ENCODE measurements at places on chromosomes 16 and 17.

- DNase-seq: no peak
Measured at GRCh38 chr16:62019851-62020250, 16.4 kb downstream of the CDH8 start.

DNA sequence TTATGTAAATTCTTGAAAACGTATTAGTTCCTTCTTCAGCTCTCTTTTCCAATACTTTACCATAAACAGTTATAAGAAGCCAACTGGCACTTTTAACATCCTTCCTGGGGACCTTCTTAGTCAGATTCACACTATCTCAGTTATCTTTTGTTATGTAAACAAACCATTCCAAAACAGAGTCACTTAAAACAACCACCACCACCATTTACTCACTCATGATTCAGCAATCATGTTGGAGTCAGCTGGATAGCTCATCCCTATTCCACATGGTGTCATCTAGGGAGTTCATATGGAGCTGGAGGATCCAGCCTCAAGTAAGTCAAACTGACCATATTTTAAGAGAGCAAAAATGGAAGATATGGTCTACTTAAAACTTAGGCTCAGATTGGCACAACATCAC is 240.3 kb upstream of the IRX3 start:
- no peak for DNase-seq

DNA sequence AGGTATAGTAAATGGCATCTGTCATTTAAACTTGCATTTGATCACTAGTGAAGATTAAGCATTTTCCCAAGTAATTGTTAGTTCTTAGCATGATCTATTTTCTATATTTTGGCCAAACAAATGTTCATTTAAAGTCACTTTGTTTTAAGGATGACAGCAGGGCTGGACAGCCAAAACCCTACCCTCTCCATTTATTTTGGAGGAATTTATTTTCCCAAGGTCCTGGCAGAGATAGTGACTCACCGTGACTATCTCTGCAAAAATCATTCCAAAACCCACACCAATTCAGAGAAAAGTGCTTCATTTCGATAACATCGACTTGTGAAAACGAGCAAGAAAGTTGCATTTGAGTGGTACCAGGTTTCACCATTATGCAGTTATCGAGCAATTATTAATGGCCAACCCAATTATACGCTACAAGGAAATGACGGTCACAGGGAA is 665 bp upstream of the AKAP1 start:
- DNase-seq: no peak

DNA sequence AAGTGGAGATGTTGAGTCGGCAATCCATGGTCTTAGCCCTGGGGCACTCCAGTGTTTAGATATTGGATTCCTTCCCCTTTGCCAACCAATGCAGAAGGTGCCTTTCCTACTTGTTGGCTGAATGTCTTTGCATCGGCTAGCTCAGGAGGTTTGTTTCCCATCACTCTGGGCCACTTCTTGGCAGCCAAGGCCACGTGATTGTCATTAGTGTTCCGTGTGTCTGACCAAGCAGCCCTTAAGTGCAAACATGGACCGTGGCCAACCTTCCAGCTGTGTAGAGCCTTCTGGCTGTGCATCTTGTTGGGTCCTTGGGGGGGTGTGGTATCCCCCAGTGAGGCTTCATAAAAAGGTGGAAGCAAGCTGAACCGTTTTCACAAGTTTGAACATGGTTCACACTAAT is 66.0 kb downstream of the GNAO1 start:
- DNase-seq: peak; percentile 49

DNA sequence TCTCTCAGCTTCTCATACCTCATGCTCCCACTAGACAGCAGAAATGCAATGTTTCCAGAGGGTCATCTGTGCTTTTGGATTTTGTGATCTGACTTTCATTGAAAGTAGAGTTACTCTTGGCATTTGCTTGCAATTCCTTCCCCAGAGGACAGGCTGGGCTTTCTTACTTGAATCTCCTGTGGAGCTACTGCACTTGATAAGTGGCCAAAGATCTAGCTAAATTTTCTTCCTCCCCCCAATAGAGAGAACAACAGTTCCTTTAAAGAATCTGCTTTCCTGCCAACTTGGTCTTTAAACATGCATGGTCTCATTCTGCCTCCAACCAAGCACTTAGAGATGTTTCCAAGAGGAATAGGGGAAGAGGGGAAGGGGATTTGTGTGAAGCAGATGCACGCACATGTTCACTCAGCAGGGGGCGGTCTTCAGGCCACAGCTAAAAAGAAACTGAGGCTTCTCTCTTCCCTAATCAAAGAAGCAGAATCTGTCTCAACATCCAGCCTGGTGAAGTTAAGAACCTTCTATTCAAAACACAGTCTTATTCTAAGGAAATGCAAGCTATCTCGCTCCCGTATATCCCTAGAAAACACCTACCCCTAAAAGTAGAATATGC is 229.6 kb downstream of the ZFHX3 start:
- DNase-seq: no peak

DNA sequence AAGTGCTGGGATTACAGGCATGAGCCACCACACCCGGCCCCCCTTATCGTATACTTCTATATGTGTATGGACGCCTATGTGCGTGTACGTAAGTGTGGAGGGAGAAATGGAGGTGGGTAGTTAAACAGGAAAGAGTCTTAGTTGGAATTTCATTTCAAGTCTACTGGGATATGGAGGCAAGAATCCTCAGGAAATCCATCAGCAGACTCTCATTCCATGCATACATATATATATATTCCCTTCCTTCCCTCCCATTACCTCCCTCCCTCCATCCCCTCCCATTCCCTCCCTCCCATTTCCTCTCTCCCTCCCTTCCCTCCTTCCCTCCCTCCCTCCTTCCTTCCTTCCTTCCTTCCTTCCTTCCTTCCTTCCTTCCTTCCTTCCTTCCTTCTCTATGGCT is 391.7 kb upstream of the RBFOX1 start:
- DNase-seq: no peak

DNA sequence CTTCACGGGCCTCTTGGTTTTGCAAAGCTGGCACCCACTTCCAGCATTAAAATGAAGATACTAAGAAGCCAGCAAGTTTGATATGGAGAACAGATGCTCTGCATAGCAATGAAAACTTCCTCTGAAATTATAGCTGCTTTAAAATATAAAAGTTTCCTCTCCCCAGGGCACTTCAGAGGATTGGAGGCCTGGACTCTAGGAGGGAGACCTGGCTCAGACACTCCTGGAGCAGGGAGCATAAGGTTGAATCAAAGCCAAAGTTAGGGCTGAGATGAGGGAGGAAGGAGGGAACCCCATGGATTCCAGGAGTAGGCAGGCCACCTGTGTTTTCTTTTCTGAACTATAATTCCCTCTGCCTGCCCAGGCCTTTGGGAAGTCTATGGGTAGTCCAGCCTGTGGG is 176.0 kb upstream of the RPL38 start:
- no peak for DNase-seq

DNA sequence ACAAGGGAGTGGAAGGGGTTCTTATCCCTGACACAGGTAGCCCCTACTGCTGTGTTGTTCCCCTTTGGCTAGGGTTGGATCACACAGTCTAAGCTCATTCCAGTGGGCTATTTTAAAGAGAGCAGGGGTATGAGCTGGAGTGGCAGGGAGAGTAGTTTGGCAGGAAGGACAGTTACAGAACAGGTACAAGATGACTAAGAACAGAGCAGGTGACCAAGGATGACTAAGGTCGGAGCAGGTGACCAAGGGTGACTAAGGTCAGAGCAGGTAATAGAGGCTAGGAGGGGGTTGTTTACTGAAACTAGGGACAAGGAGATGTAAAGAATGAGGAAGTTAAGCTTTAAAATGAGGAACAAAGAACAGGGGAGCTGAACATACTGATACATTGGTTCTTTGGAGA is 58.8 kb downstream of the UTP18 start:
- DNase-seq: no peak

GRCh38 chr17:34151102-34151501 is 104.0 kb upstream of the CCL2 start:
- DNase-seq: no peak

- no peak for DNase-seq
Measured at GRCh38 chr17:61397086-61397842, 2.4 kb upstream of the TBX2 start.

DNA sequence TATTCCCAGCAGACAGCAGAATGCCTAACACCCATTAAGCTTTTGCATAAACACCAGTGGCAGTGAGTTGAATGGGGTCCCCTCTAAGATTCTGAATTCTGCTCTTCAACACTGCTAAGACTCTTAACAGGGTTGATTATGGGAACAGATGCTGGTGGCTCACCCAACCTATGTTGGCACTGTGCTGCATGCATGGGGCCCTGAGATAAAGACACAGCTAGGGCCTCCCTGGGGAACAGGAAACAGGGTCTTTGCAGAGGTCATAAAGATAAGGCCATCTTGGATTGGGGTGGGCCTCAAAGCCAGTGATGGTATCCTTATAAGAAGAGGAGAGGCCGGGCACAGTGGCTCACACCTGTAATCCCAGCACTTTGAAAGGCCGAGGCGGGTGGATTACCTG is 190.8 kb downstream of the SLC39A11 start:
- no peak for DNase-seq

DNA sequence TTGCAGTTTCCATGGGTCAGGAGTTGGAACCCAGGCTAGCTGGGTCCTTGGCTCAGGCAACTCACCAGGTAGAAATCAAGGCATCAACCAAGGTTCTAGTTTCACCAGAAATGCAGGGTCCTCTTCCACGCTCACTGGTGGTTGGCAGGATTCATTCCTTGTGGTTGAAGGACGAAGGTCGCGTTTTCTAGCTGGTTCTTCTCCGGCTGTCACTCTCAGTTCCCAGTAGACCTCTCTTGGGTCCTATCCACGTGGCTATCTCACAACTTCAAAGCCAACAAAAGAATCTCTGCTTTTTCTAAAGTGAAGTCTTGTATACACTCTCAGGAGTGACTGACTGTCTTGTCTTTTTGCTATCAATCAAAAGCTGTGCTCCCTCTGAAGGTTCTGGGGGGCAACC is 146.3 kb upstream of the NOL11 start:
- no peak for DNase-seq

GRCh38 chr17:82010575-82011525 is 11.8 kb downstream of the CENPX start:
- DNase-seq: no peak

DNA sequence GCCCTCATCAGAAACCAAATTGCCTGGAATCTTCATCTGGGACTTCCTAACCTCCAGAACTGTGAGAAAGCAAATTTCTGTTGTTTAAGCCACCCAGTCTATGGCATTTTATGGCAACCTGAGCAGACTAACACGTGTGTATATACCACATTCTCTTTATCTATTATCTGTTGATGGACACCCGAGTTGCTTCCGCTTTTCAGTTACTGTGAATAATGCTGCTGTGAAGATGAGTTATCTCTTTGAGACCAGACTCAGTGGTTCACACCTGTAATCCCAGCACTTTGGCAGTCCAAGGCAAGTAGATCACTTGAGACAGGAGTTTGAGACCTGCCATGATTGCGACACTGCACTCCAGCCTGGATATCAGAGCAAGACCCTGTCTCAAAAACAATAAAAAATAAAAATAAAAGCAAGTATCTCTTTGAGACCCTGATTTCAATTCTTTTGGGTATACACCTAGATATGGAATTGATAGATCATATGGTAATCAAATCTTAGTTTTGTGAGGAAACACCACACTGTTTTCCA is 27.2 kb upstream of the CNEP1R1 start:
- DNase-seq: no peak

GRCh38 chr17:372157-373152 is 19.8 kb upstream of the RPH3AL start:
- DNase-seq: no peak

- no peak for DNase-seq
Measured at GRCh38 chr17:2916461-2916860, 120.2 kb downstream of the RAP1GAP2 start.

DNA sequence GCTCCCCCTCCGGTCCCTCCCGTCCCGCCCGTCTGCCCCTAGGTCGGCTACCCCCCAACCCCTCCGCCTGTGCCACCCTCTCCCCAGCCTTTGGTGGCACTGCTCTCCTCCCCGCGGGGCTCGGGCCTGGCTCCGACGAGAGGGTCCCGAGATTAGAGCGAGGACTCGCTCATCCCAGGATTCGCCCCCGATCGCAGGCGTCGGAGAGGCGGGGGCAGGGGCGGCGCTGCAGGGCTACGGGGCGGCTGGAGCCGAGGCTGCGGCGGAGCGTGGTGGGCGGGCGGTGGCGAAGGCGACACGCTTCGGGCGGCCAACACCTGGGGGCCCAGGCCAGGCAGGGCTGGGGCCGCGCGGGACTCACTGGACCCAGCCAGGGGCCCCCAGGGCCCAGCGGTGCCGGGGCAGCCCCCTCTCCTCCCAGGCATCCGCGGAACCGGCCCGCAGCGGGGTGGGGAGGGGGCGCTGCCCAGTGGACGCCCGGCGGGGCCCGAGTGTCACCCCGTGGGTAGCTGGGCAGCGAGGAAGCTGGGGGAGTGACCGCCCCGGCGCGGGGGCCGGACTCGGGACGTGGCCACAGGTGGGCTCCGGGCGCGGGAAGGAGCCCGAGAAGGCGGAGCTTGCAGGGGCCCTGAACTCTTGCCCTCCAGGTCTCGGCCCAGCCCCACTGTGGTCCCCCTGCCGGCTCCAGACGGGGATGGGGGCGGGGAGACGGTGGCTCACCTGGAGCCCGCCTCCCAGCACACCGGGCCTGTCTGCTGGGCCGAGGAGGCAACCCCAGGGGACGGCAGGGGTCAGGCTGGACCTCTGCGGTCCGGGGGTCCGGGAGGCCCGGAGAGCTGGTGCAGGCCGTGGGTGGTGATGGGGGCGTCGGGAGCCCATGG is 1.5 kb downstream of the MGAT5B start:
- no peak for DNase-seq

Data from DMS153 (cell line).